ENCODE measurements at places on chromosomes 5 and 9.

GRCh38 chr9:84772511-84772910 lies 103.0 kb downstream of the NTRK2 start:
- H3K4me3 ChIP-seq: no peak overlapping the region
- H3K4me1 ChIP-seq: no peaks in the 10 kb centered on the region
- H3K27me3 ChIP-seq: peaks cover 8% of the 10 kb centered on the region
- H3K36me3 ChIP-seq: no peaks in the 10 kb centered on the region

DNA sequence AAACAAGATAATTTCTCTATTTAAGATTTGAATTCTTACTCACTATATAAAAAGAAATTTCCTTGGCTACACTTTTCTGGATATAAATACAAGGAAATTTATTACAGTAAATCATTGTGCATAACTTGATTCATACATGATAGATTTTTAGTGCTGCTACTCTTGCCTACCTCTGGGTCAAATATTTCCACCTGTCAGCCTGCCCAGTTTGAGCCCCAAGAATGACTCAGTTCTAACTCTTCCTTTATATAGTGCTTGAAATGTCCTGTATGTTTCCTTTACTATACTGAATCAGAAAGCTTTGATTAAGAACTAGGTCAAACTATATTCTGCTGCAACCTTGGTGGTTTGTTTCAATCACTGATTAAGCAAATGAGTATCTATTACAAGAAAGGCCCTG lies 147.4 kb upstream of the FTMT start:
- no peak overlapping the region for H3K4me3 ChIP-seq
- no peak overlapping the region for H3K27ac ChIP-seq
- H3K27me3 ChIP-seq: no peaks in the 10 kb centered on the region

DNA sequence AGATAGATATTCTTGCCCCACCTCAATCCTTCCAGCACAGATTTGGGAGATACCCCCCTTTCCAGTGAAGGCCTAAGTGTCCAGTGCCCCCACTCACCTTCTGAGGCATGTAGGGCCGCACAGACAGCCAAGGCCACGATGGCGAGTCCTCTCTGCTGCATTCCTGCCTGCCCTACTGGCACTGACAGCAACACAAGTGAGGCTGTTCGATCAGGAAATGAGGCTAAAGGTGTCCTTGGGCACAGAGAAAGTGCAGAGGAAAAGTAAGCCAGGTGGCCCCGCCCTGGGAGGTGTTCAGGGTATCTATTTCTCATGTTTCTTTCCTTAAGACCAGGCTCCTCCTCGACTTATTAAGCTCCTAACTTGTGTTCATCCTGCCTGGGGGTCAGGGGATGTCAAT lies at the start of gene CCL28:
Gene CCL28 (minus strand): TSS at position 236 of the 400 bp plus-strand sequence. CDS start 75 bp downstream, at position 161.
- no peaks in the 10 kb centered on the region for H3K36me3 ChIP-seq
- no peak within 1 kb of the TSS for H3K4me3 ChIP-seq
- H3K4me1 ChIP-seq: no peaks in the 10 kb centered on the region

GRCh38 chr9:110655754-110656641 lies 12.6 kb upstream of the MUSK start:
- no peaks in the 10 kb centered on the region for H3K27me3 ChIP-seq
- no peak overlapping the region for H3K4me3 ChIP-seq
- peaks cover 7% of the 10 kb centered on the region for H3K36me3 ChIP-seq
- H3K4me1 ChIP-seq: no peaks in the 10 kb centered on the region

- H3K4me3 ChIP-seq: no peak overlapping the region
- H3K4me1 ChIP-seq: no peaks in the 10 kb centered on the region
- peaks cover 10% of the 10 kb centered on the region for H3K27me3 ChIP-seq
- no peak overlapping the region for H3K27ac ChIP-seq
- no peak for DNase-seq
- no peaks in the 10 kb centered on the region for H3K36me3 ChIP-seq
These were observed 161.6 kb downstream of the BNC2 start for GRCh38 chr9:16708656-16709435.

DNA sequence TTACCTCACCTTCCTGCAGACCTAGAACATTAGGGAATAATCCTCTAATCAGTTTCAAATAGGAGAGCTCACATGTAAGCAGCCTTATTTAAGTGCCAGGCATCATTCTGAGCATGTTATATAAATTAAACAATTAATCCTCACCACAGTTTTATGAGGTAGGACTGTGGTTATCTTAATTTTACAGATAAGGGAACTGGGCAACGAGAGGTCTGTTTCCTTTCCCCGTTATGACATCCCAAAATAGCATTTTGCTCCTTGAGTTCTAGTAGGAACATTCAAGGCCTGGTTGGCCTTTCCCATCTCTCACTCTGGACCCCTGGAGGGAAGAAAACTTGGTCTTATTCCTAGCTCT lies 19.1 kb upstream of the IFNB1 start:
- no peak for DNase-seq
- no peaks in the 10 kb centered on the region for H3K27me3 ChIP-seq
- peak overlapping the region; percentile 61 for H3K4me3 ChIP-seq
- no peaks in the 10 kb centered on the region for H3K36me3 ChIP-seq

- peaks cover 14% of the 10 kb centered on the region for H3K36me3 ChIP-seq
- H3K27me3 ChIP-seq: no peaks in the 10 kb centered on the region
- no peak overlapping the region for H3K27ac ChIP-seq
These were observed 32.0 kb downstream of the MAN2A1 start for GRCh38 chr5:109721741-109722140.

DNA sequence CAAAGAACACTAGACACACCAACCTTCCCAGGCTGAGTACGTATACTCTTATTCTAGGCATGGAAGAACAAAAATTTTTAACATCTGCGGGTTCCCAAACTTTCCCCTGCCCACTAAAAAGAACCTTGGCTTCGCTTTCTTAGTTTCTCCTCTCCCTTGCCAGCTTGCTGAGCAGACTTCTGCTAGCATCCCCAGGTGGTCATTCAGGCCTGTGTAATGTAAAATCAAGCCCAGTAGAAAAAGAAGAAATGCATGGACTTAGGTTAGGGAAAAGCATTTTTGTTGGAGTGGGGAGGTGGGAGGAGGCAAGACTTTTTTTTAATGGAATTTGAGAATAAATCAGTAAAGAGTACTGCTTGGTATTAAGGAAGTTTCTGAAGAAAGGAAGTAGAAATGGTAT lies 331.0 kb upstream of the TLE4 start:
- no peaks in the 10 kb centered on the region for H3K27me3 ChIP-seq
- DNase-seq: no peak
- no peaks in the 10 kb centered on the region for H3K4me1 ChIP-seq
- H3K4me3 ChIP-seq: no peak overlapping the region
- H3K27ac ChIP-seq: no peak overlapping the region

DNA sequence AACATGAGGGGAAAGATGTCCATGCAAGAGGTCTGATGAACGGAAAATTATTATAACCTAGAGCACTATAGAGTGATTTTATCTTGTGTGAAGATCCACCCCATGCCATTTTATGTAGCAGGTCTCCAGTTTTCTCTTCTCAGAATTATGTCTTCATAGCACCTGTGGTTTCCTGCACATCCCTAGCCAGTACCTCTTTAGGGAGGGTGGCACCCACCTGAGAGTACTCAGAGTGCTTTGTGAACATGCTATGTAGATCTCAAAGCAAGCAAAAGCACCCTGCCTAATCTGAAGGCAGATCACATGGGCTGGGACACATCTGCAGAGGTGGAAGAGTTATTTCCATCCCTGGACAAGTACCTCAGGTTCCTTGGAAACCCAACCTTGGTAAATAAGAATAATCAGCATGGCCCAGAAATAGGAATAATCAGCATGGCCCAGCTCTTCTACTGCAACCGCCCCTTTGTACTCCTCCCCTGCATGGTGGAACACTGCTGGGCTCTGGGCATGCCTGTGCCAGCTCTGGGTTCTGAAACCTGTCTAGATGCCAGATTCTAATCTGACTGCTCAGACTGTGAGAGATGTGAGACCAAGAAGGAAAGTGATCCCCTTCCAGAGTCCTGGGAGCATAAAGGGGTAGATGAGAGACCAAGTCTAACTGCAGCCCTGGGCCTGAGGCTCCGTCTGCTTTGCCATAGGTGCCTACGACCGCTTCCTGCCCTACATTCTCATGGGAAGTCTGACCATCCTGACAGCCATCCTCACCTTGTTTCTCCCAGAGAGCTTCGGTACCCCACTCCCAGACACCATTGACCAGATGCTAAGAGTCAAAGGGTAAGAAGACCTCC lies 23.7 kb downstream of the SLC22A5 start:
- no peaks in the 10 kb centered on the region for H3K27me3 ChIP-seq
- no peak overlapping the region for H3K4me3 ChIP-seq
- no peak overlapping the region for H3K27ac ChIP-seq

- H3K27me3 ChIP-seq: no peaks in the 10 kb centered on the region
- no peak overlapping the region for H3K4me3 ChIP-seq
- no peak overlapping the region for H3K27ac ChIP-seq
- no peak for DNase-seq
- H3K4me1 ChIP-seq: no peaks in the 10 kb centered on the region
These were observed 220.2 kb downstream of the PLK2 start for GRCh38 chr5:58239731-58240130.

DNA sequence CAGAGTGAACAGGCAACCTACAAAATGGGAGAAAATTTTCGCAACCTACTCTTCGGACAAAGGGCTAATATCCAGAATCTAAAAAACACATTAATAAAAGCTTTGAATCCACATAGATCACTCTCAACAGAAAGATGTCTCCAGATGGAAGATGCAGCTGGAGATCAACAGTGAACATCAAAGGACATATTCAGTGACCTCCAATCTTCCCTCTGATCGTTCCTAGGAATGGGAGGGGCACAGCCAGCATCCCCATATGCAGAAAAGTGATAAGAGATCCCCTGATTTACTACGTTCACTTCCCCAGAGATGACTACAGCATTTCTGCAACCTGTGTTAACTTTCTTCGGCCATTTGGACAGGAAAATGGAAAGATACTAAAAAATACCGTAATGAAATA lies 21.2 kb downstream of the OXCT1 start:
- no peak for DNase-seq
- H3K27ac ChIP-seq: peak overlapping the region; percentile 64
- H3K27me3 ChIP-seq: no peaks in the 10 kb centered on the region
- no peaks in the 10 kb centered on the region for H3K4me1 ChIP-seq
- peaks cover 27% of the 10 kb centered on the region for H3K36me3 ChIP-seq
- no peak overlapping the region for H3K4me3 ChIP-seq

- H3K36me3 ChIP-seq: peaks cover 11% of the 10 kb centered on the region
- H3K27me3 ChIP-seq: peaks cover 28% of the 10 kb centered on the region
- H3K4me3 ChIP-seq: no peak overlapping the region
- H3K27ac ChIP-seq: no peak overlapping the region
- H3K4me1 ChIP-seq: peaks cover 6% of the 10 kb centered on the region
These were observed 160.1 kb downstream of the GHR start for GRCh38 chr5:42583322-42583721.

- no peaks in the 10 kb centered on the region for H3K36me3 ChIP-seq
- no peak overlapping the region for H3K27ac ChIP-seq
- H3K4me1 ChIP-seq: no peaks in the 10 kb centered on the region
- no peaks in the 10 kb centered on the region for H3K27me3 ChIP-seq
These were observed 537.8 kb upstream of the FTMT start for GRCh38 chr5:121313886-121314285.

DNA sequence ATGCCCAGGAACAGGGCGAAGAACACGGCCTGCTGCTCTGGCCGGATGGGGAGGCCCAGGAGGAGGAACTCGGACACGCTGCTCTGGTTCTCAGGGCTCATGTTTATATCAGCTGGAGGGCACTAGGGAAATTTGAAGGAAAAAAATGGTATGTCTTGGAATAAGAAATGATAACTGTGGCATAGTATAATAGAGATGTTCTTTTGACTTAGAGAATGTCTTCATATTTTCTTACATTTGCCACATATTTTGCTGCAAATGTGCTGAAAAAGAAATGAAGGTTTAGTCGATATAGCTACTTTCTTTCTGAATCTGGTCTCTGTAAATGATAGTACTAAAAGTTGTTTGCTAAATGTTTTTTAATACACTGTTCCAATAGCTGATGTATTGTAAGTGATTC lies at the start of gene OR1J1:
Gene OR1J1 (minus strand): TSS at position 101 of the 400 bp plus-strand sequence. CDS start 0 bp downstream, at position 101.
- no peak for DNase-seq
- no peaks in the 10 kb centered on the region for H3K36me3 ChIP-seq
- no peaks in the 10 kb centered on the region for H3K4me1 ChIP-seq
- H3K4me3 ChIP-seq: no peak within 1 kb of the TSS

DNA sequence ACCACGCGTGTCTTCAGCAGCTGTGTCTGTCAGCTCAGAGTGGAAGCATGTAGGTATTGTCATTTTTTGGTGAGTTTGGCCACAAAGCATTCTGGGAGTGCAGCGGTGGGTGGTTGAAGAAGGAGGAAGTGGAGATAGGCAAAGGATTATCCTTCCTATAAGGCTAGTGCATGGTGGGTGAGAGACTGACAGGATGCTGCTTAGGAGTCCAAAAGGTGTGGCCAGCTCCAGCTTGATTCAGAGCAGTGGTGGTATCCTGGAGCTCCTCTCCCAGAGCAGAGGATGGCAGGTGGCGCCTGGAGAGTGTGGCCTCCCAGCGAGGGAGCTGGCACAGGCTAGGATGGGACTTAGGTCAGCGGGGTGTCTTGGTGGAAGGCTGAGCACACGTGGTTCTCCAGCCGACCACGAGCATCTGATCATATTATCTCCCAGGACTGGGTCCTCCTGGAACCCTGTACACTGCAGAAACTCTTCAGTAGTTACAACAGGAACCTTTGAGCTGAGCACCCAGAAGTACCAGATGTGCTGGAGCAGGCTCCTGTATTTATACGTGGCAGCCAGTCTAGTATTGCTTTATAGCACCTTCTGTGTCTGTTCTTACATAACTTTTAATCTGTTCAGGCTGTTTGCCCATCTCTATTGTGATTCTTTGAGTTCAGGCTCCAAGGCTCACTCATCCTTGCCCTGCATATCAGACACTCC lies 29.6 kb downstream of the MAML1 start:
- peak overlapping the region; percentile 96 for H3K27ac ChIP-seq
- no peak overlapping the region for H3K4me3 ChIP-seq
- peak; percentile 57 for DNase-seq
- H3K27me3 ChIP-seq: no peaks in the 10 kb centered on the region

DNA sequence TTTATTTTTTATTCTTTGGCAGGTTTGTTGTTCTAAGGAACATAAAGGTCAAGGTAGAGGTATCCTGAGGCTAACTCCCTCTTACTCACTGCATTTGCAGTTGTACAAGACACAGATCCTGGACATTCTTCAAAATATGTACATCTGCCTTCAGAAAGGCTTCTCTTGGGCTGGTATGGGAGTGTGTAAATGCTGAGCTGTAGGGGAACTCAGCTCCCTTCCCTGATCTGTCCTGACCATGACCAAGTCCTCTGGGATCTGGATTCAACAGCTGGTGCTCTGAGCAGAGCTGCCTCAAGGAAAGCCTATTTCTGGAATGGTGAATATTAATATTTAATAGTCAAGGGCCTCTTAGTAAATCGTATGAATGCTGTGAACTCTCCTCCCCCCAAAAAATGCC lies 117.4 kb downstream of the PRKACG start:
- no peak overlapping the region for H3K27ac ChIP-seq
- peak overlapping the region; percentile 66 for H3K4me3 ChIP-seq
- no peak for DNase-seq

All from naive B cell (primary cell).